ENCODE measurements at places on chromosomes 1 and 21.

GRCh38 chr1:22808186-22808675, 97.6 kb downstream of the EPHB2 start:
- DNase-seq = no peak

- DNase-seq = no peak
These were observed 14.0 kb upstream of the PEF1 start for GRCh38 chr1:31658721-31659120.

GRCh38 chr1:89451011-89451410, 73.6 kb upstream of the LRRC8B start:
- no peak for DNase-seq

DNA sequence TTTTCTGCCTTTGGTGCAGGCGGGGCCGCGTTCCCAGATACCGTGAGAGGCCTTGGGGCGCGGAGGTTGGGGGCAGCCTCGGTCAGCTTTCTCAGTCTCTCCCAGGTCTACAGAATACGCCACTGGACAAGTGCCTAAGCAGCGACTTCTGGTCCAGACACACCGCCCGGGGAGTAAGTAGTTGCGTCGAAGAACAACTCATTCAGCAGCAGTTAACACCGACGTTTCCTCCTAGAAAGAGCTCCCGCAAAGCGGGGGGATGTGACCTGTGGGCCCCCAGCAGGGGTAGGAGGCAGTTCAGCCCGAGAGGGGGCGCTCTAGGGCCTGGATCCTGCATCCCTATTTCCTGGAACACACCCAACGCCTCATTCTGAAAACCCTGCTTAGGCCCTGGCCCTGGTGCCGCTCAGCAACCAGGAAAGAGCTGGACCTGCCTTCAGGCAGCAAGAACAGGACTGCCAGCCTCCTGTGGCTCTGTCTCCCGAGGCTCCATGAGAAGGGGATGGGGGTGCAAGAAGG, 6.5 kb upstream of the BARHL2 start:
- no peak for DNase-seq

GRCh38 chr1:211895126-211895759, 64.7 kb upstream of the LPGAT1 start:
- DNase-seq = no peak

GRCh38 chr1:22326931-22327330, 124.7 kb upstream of the ZBTB40 start:
- no peak for DNase-seq

DNA sequence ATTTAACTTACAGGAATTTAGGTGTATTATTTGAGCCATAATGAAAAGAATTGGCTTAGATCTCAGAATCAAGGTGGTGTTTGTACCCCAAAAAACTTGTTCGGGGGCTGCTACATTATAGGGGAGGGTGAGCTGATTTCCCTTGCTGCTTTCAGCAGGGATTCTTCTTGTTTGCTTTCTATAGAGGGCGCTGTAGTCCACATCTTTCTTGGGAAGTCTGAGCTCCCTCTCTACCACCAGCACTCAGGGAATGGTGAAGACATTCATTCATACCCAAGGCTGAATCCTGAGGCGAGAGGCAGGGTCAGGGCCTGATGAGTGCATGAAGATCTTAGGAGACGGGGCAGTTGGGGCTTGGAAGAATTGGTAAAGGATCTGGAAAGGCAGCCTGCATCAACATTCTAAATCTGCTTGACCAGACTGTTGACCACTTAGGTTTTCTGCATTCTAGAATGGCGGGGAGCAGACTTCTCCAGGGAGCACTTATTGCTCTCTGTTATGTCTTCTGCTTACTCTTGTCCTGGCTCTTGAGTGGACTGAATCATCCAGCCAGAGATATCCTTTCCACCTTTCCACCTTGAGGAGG, 18.9 kb downstream of the SPATA46 start:
- DNase-seq = peak; percentile 70

DNA sequence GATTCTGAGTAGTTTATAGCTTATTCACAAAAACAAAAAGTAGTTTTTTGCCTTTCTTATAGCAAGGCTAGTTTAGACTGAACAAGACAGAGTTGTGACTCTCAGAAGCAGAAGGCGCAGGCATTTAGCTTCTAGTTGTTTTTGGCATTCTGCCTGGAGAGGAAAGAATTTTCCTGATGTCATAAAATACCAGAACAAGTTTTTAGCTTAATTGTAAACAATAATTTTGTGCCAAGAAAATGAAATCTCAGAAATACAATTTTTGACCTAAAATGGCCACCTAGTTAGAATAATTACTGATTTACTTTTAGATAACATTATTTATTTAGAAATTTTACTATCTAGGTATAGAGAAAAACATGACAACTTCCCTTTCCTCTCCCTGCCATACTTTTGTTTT, 1.0 kb downstream of the DNAJB4 start:
- no peak for DNase-seq

DNA sequence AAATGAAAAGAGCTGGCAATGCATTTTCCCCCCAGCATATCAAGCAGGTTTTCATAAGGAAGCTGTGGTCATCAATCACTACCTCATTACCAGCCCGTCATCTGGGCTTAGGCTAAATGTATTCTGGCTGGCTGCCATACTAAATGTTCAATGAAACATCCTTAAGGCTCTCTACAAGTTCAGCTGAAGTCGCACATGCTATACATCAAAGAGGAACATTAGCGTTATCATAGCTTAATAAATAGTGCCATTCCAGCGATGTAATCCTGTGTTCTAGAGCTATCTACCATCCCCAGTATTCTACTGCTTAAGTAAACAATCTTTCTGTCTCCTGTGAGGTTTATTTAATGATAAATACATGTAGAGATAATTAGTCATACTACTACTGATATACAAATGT, 288.8 kb downstream of the DPYD start:
- no peak for DNase-seq

GRCh38 chr1:25992689-25993171, 5.1 kb downstream of the PAFAH2 start:
- DNase-seq = no peak

GRCh38 chr1:192357924-192358323, 41.1 kb downstream of the RGS21 start:
- DNase-seq = no peak

DNA sequence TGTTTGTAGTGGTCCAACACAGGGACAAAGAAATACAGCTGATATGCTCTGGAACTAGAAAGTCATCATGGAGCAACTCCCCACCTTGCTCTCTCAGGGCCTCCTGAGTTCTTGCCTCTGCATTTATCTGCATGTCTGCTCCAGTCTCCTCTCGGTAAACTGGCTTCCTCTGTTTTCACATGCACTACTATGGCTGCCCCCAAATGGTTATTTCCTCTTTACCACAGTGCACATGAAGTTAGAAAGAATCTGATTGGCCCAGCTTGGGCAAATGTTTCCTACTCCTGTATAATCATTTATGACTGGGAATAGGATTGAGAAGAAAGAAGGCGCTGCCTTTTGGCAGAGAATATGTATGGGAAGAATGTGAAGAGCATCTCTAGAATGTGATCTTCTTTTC, 16.5 kb upstream of the PSMB2 start:
- DNase-seq = no peak

DNA sequence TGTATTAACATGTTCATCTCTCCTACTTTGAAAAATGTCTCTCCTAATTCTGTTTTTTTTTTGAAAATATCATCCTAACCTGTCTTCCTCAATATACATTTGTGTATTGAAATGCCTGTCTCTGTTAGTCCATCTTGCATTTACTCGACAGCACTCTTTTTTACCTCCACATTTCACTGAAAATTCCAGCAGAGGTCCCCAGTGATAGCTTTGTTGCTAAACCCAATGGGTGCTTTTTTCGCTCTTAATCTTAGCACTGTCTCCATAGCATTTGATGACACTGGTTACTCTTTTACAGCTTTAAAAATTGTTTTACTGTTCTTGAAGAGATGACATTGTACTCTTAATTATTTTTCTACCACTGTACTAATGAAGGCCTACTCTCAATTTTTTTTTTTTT, 10.8 kb downstream of the OSBPL9 start:
- no peak for DNase-seq

DNA sequence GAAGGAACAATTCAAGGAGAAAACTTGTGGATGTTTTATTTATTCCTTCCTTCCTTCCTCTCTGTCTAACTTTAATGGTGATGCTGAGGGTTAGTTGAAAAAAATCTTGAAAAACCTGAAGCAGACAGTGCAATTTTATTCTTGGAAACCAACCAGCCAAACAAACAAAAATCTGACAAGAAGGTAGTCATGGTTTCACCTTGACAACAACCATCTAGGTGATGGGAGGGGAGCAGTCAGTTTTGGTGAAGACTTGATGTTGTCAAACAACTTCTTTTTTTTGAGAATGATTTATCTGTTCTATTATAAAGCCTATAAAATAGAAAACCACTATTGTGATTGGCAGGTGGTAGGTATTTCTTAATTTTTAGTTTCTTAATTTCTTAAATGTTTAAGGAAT, 92.4 kb upstream of the GPR88 start:
- no peak for DNase-seq

DNA sequence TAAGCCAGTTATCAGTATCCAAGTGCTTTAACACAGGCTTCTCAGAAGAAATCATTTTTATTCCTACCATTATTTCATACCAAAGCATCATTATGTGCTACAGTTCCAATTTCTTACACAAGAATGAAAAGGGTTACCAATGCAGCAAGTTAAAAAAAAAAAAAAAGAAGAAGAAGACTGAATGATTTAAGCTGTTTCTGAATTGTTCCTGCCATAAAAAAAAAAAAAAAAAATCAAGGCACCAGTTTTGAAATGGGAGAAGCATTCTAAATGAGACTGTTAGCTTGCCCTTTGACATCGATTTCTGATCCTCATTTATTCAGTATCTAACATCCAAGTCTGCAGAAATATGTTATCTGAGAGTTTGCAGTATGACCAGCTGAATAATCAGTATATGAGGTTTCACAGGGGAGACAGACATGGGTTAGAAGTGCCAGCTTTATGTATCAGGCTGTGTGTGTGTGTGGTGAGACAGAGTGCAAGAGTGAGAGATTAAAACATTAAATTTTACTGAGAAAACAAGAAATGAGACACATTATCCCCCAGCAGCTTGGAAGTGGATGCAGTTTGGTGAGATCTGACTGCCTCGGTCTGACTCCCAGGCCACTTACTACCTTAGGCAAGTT, 105.8 kb downstream of the COLGALT2 start:
- DNase-seq = no peak

DNA sequence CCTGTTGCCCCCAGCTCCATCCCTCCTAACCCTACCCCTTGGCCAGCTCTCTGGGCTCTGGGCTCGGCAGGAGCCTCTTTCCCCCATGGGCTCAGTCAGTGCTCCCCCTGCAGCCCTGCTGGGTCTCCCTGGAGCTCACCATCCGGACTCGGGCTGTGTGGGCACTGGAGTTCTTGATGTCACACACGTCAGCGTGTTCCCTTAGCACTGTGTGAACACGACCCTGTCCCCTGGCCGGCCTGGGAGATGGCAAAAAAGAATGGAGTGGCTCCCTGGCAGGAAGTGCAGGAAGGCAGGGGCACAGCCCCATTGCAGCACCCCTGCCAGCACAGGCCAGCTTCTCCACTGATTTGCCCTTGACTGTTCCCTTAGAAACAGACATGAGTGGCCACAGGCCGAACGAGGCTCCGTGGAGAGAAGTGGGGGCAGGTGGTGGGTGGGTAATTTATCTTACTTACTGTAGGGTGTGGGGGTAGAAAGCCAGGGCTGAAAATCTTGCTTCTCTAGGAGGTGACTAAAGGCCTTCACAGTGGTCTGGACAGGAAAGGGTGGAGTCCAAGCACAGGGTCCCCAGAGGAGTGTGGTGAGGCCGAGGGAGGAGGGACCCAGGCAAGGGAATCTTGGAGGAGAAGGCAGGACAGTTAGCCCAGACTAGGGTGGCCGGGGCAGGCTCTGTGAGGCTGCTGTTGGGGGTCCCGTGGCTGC, 381.7 kb upstream of the VAMP3 start:
- no peak for DNase-seq

GRCh38 chr1:187641907-187642306, 813.2 kb downstream of the PLA2G4A start:
- no peak for DNase-seq

DNA sequence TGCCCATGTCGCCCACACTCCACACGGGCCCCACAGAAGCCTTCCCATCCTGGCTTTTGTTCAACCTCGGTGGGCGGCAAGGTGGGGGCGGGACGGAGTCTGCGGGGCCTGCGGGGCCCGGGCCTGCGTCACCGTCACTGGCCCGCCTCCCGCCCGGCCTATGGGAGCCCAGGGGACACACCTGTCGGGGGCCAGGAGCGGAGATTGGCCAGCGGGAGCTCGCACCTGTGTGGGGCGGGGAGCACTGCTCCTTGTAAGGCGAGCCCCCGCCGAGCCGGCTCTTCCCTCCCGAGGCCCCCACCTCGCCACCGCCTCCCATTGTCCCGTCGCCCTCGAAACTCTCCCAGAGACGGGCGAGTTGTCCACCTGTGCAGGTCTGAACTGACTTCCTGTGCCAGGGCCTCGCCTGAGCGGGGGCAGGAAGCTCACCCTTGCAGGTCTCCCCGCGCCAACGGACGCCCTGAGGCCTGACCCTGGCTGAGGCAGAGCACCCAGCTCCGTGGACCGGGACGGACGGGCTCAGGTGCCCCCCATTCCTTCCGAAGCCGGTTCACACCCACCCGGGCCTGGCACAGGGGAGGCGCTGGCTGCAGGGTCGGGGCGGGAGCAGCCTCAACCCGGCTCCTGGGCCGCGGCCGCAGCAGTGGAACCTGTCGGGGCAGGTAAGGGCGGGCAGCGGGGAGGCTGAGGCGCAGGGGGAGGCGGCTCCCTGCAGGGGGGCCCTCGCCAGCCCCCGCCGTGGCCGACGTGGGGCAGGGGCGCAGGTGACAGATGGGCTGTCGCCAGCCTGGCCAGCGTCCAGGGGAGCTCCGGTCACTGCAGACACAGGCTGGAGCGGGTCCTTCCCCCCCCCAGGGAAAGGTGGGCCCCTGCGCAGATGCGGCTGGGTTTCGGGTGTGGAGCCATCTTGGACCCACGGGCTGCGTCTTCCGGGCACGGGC, 10.8 kb upstream of the TTLL10 start:
- no peak for DNase-seq

- DNase-seq = no peak
These were observed 84.1 kb upstream of the NEGR1 start for GRCh38 chr1:72366466-72366865.

DNA sequence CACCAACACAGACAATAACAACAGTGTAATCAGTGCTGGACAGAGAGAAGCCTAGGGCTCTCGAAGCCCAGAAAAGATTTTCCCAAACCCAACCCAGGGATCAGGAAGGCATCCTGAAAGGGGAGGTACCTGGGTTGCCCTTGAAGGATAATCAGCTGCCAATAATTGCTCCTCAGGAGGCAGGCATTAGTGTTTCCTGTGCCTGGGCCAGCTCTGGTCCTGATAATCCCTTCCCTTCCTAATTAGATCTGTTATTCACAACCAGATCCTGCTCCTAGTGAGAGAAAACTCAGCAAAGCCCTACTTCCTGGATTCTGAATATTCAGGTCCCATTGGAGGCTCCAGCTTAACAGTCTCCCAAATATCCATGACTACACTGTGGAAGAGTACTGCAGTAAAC, 117.4 kb downstream of the DMRTA2 start:
- DNase-seq = no peak

- peak; percentile 28 for DNase-seq
These were observed 117.6 kb downstream of the UBE2U start for GRCh38 chr1:64320922-64321614.

DNA sequence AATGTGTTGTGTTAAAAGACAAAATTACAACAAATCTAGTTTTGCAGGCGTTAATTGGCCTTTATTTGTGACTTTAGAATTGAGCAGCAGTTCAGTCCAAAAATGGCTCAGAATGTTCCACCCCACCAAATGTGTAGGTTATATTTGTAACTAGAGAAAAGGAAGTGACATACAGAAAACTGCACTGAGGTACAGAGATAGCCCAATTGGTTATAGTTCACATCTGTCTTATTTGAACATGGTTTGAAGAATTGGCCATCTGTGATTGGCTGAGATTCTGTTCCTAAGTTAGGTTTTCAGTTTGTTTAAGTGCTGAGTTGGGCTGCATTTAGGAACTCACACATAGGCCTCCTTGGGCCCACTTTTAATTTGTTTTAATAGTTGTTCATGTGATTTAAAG, 12.0 kb upstream of the FMO2 start:
- DNase-seq = no peak
